ENCODE measurements at places on chromosomes 6 and 20. TPM values are rescaled to one million over a fixed set of nuclear protein-coding genes. Genes with fewer than 3 reads are reported as not detected.

PBX2 gene
- 25.1 TPM for total RNA-seq

SMIM8 gene
- total RNA-seq, result 4.5 TPM

RIMS1 gene
- 0.13 TPM for total RNA-seq

PGC gene
- total RNA-seq, result not detected

SMLR1 gene
- not detected for total RNA-seq

CLPSL2 gene
- not detected for total RNA-seq

CFAP206 gene
- total RNA-seq, result 0.20 TPM

KHDC1L gene
- total RNA-seq, result not detected

CTAGE9 gene
- total RNA-seq, result not detected

ADGRF5 gene
- 185 TPM for total RNA-seq

CNR1 gene
- total RNA-seq, result not detected

TULP1 gene
- total RNA-seq, result not detected

PACRG gene
- not detected for total RNA-seq

ASIP gene
- total RNA-seq, result not detected

GSTA2 gene
- not detected for total RNA-seq

NOTCH4 gene
- total RNA-seq, result 89.3 TPM

CCN5 gene
- not detected for total RNA-seq

HCK gene
- total RNA-seq, result not detected

HMGA1 gene
- total RNA-seq, result 1,100 TPM

FOXC1 gene
- 10.5 TPM for total RNA-seq

ENPP1 gene
- total RNA-seq, result 1.9 TPM
